COR-L47 (cell line): ENCODE measurements at places on chromosomes 11 and 22.

DNA sequence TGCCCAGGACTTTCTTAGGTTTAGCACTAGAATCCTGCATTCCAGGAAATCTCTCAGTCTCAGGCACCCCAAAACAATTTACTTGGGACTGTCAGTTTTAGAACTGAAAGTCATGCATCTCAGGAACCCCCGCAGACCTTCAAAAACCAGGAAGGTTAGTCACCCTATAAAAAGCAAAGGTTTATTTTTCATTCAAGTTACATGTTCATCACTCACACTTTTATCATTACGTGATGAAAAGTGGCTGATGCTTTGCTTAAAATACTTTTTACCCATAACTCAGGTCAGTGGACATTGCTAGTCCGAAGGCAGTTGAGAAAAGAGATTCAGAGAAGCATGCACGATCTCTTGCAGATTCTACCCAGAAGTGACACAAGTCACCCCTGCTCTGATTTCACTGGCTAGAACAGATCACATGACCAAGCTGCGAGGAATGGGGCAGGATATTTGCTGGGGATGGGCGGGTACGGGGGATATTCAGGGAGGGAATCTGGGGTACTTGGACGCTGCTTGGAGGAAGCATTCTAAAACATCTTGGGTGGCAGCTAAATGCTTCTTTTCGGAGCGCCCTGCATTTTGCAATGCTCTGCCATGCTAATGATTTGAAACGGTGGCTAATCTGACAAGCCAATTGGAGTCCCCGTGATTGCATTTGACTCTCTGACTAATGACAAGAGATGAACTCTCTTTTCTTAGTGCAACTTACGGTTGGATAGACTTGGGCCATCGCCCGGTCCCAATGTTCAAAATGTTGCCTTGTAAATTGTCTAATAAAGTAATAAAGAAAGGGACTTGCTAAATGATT lies 110.2 kb downstream of the MIAT start:
- DNase-seq: no peak

DNA sequence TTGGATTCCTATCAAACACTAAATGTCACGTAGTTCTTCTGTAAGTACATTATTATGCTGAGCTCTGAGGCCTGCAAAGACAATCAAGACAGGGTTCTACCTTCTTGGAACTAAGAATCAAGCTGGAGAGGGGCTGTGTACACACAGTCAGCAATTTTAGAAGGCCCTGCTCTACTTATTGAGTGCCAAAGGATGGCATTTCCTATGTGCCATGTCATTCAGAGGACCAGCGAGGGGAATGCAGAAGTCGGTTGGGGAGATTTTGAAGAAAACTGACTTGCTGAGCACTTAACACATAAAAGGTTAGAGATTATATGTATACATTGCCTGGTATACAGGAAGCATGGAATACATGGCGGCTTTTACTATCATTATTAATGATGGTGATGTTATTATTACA lies 5.3 kb downstream of the SLC37A2 start:
- no peak for DNase-seq

- no peak for DNase-seq
Measured at GRCh38 chr22:39439170-39439569, 17.6 kb upstream of the MGAT3 start.

- DNase-seq: no peak
Measured at GRCh38 chr11:106507645-106508306, 430.3 kb downstream of the AASDHPPT start.

DNA sequence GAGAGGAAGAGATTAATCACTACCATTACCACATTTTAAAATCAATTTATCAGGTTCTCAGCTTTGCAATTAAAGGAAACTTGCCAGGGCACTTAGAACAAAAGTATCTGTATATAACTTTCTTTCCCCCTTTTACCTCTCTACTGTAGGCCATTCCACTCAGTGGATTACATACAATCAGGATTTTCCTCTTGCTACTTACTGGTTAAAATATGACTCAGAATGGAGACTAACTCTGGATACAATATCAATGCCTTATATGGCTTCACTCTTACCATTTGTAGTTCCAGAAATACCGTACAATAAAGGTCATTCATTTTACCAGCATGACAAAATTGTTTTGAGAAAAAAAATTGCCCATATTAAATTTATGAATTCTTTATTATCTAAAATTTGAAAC lies 706.8 kb downstream of the KCNA4 start:
- no peak for DNase-seq
